ENCODE measurements at places on chromosomes 16 and 17. TPM values are rescaled to one million over a fixed set of nuclear protein-coding genes. Genes with fewer than 3 reads are reported as not detected.

Gene MYO1C
- polyA plus RNA-seq, result 5.7 TPM

Gene PNMT
- polyA plus RNA-seq, result 0.39 TPM

Gene SALL1
- polyA plus RNA-seq, result not detected

Gene BIRC5
- 0.69 TPM for polyA plus RNA-seq

GRCh38 chr17:43367737-43368242 is 31.0 kb upstream of the ARL4D start:
- no peak for DNase-seq

GRCh38 chr16:16073891-16074881 is 124.8 kb downstream of the ABCC1 start:
- DNase-seq, result no peak

Data from CD8-positive, alpha-beta memory T cell (primary cell).